Central memory CD8-positive, alpha-beta T cell (primary cell): ENCODE measurements at places on chromosomes 7 and 10.

DNA sequence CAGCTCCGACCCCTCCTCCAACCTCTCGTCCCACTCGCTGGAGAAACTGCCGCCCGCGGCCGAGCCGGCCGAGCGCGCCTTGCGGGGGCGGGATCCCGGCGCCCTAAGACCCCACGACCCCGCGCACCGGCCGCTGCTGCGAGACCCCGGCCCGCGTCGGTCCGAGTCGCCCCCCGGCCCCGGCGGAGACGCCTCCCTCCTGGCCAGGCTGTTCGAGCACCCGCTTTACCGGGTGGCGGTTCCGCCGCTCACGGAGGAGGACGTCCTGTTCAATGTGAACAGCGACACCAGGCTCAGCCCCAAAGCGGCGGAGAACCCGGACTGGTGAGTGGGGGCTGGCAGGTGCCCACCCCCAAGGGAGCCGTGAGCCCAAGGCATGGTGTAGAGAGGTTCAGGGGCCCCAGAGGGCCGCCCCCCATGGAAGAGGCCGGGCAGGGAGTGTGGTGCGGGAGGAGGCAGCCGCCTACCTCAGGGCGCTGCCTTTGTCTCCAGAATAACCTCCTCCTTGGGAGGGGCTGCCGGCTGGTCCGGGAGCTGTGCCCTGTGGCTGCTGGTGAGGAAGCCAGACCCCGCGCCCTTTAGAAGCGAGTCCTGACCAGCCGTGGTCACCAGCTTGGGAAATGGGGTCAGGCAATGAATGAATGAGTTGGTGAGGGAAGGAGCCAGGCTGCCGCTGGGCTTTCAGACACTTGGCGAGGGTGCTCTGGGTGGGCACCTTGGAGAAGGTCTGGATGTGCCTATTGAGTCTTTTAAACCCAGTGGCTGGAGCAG lies 1.3 kb downstream of the FAM20C start:
- DNase-seq: no peak

GRCh38 chr7:111113263-111114017 lies 22.5 kb downstream of the LRRN3 start:
- no peak for DNase-seq

GRCh38 chr7:138885383-138886147 lies 87.6 kb upstream of the ATP6V0A4 start:
- DNase-seq: no peak

GRCh38 chr10:43347997-43348396 lies 23.4 kb upstream of the FXYD4 start:
- DNase-seq: no peak

DNA sequence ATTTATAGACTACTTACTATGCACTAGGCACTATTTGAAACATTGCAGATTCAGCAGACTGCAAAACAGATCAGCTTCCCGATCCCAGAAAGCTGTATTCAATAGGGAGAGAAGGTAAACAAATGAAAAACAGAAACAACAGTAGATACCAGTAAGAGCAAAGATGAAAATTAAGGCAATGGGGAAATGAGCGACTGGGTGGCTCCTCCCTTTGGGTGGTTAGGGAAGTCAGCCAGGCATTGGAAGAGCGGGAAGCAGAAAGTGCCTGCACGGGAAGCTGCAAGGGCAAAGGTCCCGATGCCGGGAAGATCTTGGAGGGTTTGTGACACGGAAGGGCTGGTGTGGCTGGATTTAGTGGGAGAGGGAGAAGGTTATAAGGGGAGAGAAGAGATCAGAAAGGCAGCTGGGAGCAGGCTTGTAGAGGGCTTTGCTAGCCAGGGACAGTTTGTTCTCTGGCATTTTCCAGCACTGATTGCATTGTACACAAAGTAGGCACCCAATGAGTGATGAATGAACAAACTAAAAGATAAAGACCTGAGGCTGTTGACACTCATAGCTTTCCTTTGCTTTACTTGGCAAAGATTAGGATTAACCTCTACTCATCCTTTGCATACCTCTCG lies 67.8 kb downstream of the NAMPT start:
- no peak for DNase-seq

DNA sequence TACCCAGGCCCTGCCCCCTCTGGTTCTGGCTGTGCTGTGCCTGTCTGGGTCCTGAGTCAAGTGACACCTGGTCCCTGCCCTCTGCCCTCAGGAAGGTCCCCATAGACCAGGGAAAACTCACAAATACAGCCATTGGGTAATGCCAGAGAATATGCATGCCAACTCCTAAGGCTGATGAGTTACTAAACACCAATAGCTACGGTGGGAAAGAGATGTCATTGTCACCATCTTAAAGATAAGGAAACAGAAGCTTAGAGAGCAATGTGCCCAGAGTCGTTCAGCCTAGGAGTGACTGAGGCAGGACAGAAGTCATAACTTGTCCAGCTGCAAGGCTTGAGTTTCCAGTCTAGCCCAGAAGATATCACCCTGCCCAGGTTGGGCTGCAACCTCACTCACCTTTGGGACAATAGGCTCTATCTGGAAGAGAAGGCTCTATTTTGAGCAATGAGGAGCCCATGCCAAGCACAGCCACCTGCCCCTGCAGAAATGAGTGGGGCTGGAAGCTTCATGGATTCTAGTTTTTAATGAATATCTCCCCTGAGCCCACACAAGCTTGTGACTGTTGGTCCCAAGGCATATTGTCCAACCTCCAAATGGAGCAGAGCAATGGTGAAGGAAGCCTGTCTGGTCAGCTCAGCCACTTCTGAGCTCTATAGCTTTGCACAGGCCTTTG lies 42.6 kb downstream of the ZNF273 start:
- no peak for DNase-seq

GRCh38 chr10:35316218-35316967 lies 19.9 kb upstream of the CCNY start:
- DNase-seq: no peak

DNA sequence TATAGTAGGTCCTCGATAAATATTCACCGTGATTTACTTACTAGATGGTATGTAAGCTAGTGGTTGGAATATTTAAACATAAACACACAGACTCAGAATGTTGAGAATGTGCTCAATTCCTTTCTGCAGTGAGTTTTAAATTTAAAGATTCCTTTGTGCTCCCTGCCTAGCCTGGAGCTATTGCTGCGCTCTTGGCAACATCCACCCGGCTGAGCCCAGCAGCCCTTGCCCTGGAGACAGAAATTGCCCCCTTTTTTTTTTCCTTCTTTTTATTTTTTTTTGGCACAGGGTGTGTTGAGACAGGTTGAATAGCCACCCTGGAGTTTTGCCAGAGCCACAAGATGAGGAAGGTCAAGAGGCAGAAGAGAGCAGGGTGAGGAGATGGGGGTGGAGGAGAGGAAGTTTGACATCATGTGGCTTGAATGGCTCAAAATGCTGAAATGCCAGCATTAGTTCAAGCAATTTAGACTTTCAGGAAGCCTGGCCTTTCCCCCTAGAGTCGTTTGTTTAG lies 180.8 kb downstream of the PRKCQ start:
- DNase-seq: no peak

GRCh38 chr7:96599288-96599936 lies 110.2 kb downstream of the SEM1 start:
- DNase-seq: no peak

GRCh38 chr7:158499082-158499455 lies 88.6 kb downstream of the PTPRN2 start:
- no peak for DNase-seq

DNA sequence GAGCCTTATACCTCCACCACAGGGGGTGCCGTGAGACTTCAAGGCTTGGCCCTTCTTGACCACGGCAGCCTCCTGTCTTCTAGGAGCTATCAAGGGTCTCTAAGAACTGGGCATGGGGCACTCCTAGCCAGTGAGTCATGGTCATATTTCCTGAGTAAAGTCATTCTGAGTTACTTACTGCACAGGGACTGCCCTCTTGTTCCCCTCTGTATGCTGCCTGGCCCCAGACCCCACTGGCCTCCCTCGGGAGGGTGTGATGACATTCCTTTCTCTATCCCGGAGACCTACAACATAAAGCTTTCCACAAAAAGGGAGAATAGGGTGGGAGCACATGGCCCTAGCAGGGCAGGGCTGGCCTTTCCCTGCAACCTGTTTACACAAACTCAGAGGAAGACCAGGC lies 21.4 kb downstream of the DPCD start:
- no peak for DNase-seq

DNA sequence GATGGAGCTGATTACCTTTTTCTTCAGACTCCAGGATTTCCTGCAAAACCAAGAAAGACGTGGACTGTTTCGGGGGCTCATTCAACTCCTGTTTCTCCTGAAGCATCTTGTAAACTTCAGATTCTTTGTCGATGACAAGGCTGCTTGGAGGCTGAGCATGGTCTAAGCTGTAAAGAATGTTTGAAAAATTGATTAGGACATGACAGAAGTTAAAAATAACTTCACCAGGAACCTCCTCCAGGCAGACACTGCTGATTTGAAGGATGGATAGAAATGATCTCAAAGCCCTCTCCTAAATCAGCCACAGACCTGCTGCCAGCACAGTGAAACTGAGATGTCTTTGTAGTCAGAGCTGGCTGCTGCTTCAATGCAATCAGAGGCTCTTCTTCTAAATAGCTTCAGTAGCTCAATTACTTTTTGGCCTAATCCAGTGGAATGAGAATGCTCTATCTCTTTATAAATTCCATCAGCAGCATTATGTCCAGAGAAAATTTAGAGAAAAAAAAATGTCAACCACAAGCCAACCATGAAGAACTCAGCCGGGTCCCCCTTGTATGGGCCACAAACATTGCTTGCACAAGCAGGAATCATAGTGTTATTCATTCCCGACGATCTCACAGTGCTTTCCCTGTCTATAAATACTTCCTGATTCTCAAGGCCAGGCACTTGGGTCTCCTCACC lies 43.5 kb downstream of the PDLIM1 start:
- no peak for DNase-seq

DNA sequence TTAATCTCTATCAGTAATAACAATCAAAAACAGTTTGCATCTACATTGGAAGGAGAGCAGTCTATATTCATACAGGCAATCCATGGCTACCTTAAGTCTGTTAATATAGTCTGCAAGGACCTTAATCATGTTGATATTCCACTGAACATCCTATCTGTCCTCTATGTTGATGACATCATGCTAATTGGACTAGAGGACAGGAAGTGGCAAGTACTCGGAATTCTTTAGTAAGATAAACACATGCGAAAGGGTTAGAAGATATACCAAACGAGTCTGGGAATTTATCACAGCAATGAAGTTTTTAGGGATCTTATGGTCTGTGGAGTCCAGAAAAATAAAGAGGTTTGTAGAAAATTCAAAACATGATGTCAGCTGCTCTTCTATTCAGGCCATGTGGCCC lies 11.3 kb upstream of the SAMD9L start:
- DNase-seq: no peak
